ENCODE measurements at places on chromosomes 1 and 21.

GRCh38 chr1:246667773-246668172 is 56.4 kb upstream of the SCCPDH start:
- no peak for DNase-seq

DNA sequence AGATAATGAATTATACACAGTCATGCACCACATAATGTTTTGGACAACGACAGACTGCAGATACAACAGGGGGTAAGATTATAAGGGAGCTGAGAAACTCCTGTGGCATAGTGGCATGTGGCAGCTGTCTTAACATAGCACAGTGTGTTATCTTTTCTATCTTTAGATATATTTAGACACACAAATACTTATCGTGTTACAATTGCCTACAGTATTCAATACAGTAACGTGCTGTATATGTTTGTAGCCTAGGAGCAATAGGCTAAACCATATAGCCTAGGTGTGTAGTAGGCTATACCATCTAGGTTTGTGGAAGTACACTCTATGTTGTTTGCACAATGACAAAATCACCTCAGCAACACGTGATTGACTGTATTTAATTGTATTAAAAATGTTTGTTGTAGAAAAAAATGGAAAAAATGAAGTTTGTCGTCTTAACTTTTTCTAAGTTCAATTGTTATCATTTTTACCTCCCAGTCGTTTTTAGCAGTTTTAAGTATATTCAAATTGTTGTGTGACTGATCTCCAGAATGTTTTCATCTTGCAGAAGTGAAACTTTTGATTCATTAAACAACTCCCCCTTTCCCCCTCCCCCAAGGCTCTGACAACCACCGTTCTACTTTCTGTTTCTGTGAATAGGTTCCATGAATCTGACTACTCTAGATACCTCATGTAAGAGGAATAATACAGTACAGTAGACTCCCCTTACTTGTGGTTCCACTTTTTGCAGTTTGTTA is 351.0 kb upstream of the B3GALT2 start:
- DNase-seq: no peak

DNA sequence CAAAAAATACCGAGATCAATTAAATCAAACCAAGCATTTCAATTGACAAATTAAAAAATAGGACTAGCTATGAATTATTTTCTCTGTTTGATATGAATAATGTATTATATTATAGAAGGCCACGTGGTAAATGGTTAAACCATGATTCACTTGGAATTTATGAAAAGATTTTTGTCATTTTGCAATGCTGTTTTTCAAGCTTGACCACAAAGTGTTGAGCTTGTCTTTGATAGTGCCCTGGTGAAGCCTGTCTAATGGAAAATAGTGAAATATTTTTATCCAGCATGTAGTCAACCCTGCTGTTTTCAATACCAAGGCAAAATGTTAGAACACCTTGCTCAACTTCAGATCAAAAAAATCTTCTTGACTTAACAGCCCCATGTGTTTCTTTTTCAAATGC is 288.0 kb upstream of the PRMT6 start:
- no peak for DNase-seq

DNA sequence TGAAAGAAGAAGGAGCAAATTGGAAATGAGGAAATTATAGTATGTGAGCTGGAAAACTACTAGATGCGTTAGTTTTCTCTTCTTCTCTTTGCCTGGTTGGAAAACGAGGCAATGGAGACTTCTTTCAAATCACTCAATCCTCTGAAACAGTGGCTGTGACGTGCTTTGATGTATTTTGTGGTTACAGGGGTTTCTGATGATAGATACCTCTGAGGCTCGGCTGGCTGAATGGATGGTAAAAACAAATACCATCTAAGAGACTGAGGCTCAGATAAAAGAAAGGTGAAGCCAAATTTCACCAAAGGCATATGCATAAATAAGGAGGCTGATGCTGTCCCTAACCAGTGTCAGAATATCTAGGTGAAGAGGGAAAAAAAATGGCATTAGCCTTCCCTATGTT is 15.1 kb downstream of the MAB21L3 start:
- DNase-seq: no peak

GRCh38 chr1:43979528-43980254 is 681 bp downstream of the B4GALT2 start:
- DNase-seq: no peak

DNA sequence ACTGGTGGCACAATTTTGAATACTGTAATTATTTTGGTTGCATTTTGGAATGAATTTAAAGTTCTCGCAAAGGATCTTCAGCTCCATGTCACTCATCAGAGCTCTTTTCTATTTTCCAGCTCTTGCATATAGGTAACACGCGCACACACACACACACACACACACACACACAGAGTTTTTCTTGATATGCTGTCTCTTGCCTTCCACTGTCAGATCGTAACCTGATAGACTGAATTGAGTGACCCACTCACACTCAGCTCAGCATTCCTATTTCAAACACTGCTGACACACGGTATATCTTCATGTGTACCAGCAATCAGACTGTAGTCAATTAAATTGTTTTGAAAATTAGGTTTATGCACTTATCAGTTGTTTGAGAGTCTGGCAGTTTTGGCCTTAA is 214.1 kb downstream of the PBX1 start:
- DNase-seq: no peak

GRCh38 chr1:113101588-113101987 is 28.6 kb downstream of the LRIG2 start:
- DNase-seq: no peak

- DNase-seq: no peak
Measured at GRCh38 chr1:234932106-234932505, 196.5 kb downstream of the TOMM20 start.

GRCh38 chr1:10514490-10515235 is 39.9 kb downstream of the PEX14 start:
- no peak for DNase-seq

DNA sequence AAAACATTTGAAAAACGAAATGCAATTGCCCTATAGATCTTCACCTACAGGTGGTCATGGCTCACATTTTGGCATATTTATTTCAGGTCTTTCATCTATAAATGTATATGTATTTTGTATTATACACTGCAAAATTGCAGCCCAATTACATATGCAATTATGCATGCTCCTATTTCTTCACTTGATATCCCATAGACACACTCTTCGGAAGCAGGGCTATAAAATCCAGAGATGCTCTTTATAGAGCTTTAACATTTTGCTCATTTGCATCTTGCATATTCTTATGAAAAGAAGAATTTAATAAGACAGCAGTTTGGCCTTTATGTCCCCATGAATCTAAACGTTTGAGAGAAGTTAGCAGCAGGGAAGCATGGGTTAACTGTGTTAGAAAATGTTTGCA is 44.7 kb upstream of the PALMD start:
- no peak for DNase-seq

DNA sequence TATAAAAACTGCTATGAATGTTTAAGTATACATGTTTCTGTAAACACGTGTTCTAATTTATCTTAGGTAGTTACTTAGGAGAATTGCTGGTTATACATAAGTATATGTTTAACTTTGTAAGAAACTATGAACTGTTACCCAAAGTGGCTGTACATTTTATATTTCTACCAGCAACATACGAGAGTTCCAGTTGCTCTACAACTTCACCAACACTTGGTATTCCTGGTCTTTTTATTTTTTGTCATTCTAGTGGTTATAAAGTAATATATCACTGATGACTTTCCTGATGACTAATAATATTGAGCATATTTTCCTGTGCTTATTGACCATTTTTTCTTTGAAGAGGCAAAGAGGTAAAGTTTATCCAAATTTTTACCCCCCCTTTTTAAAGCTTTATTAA is 76.0 kb downstream of the KIAA0319L start:
- DNase-seq: no peak

DNA sequence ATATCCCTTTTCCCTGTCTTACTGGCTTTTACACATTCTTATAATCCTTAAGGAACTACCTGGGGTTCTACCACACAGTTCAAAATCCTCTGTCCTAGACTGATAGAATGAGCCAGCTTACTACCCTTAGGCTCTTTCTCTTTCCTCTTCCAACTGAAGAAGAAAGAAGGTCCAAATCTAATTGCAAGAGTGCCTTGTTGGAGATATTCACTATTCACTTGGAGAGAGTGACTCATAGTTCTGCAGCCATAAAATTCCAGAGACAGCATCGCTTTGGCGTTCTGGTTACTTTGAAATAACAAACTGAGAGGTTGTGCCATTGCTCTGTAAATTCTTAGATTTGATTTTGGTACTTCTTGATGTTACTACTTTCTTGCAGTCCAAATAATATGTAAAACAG is 4.2 kb downstream of the CADM3 start:
- DNase-seq: no peak

DNA sequence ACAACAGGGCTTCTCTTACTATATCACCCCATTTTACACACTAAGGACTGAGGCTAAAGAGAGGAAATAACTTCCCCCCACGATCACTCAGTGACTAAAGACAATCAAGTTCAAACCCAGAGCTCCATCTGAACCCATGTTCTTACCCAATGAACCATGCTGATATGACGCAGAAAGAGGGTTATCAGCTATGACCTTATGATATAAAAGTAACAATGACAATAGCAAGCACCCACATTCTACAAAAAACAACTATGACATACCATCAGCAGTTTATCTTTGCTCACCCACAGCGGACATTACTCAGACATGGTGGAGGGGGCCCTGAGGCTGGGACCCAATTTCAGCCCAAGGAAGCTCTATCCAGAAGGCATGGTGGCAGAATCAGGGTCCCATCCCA is 75.7 kb downstream of the PTPN14 start:
- no peak for DNase-seq

DNA sequence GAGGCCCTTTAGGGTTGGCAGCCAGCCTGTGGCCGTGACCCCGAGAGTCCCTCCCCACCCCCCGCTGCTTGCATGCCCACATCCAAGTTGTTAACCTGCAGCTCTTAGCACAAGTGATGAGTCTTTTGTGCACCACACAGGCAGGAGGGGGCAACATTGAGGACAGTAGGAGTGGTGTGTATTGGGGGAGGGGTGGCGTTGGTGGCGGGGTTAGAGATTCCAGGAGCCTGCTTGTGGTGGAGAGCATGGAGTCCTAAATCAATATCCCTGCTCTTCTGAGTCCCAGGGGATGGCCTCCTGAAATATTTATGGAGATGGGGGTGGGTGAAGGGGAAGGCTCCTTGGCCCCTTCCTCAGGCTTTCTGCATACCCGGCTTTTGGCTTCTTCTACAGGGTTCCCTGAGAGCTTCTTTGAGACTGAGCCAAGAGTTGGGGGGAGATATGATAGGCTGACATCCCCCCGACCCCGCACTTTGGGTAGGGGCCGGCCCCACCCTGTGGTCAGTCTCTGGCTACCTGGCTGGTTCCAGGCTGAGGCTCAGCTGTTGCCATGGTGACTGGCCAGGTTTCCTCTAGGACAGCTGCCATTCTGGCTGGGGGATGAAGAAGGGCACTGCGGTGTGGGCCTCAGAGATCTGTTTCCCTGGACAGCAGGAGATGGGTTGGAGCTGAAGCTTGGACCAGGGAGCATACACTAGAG is 5.0 kb downstream of the CHRNB2 start:
- DNase-seq: no peak

DNA sequence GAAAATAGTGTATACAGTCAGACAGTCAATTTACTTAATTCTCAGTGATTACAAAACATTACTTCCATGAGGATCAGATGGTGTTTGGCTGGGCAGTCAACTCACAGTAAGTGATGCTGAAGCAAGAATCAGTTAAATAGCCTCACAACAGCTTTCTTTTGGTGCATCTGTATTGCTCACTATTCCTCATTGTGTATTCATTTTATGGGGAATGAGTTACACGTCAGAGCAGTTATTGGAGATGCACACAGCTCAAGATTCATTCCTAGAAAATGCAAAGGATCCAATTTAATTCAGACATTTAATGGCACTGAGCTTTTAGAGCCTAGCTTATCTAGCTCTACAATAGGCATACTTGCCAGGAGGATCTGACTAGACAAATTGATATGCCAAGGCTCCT is 150.6 kb downstream of the HS2ST1 start:
- no peak for DNase-seq

GRCh38 chr21:16587141-16587581 is 857.4 kb downstream of the USP25 start:
- no peak for DNase-seq

DNA sequence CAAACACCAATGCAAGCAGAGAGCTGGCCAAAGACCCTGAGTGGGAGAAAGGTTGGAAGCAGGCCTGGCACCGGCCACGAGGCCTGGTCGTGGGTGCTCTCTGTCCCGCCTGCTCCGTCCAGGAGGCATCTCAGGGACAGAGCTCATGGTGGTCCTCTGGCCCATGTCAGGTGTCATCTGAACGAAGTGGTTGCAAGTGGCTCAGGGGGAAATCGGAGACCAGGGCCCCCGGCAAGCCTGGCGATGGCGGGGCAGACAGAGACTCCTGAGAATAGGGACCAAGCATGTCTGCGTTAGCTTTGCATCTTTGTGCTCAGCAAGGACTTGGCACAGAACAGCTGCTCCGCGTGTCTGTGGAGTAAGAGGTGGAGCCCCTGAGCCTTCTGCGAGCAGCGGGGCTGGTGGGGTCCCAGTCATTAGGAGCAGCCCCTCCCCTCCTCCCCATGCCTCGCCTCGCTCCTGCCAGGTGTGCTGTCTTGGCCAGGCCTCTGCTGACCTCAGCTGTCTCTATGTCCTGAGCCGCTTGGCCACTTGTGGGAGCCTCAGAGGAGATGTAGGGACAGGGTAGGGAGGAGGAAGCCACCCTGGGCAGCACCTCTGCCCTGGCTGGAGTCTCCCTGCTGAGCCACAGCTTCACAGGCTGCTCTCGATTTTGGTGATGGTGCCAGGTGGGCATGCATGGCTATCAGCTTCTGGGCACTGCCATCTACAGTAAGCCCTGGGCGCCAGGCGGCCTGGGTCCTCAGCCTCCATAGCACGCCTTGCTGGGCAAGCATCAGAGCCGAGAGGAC is 362.9 kb upstream of the VAMP3 start:
- DNase-seq: peak; percentile 77

DNA sequence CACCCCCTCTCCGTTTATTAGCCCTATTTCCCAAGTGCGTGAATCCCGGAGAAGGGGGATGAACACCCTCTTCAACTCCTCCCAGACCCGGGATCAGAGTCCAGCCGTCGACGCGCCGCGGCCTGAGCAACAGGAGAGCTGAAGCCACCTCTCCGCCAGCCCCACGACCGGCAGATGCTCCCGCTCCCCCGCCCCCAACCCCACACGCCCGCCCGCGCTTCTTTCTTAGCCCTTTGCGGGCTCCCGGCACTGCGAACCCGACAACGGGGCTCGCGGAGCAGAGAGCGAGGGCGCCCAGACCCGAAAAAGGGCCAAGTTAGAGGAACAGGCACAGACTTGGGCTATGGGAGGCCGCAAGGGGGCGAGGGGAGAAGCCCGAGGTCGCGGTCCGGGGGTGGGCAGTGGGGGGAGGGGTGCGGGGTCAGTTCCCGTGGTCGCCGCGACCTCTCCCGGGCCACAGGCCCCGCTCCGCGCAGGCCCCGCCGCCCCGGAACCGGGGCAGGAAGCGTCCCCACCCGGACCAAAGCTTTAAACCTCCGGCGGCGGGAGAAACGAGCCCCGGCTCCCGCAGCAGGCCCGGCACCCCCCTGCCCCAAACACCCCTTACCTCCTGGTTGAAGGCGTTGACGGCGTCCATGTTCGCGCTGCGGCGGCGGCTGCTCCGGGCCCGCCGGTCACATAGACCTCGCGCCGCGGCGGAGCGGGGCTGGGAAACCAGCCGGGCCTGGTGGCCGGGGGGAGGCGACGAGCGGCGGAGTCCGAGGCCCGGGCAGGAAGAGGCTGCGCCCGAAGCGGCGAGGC is 662 bp downstream of the SCAF4 start:
- no peak for DNase-seq

Measured in vagina (tissue), 2 donors.